ENCODE measurements at places on chromosomes 3 and 15.

GRCh38 chr15:74823324-74823723 lies 3.1 kb upstream of the CPLX3 start:
- peak; percentile 11 for DNase-seq

- no peak for DNase-seq
Observed at GRCh38 chr3:89586676-89587075, 479.3 kb downstream of the EPHA3 start.

GRCh38 chr3:71244826-71245488 lies 338.6 kb downstream of the FOXP1 start:
- peak; percentile 13 for DNase-seq

DNA sequence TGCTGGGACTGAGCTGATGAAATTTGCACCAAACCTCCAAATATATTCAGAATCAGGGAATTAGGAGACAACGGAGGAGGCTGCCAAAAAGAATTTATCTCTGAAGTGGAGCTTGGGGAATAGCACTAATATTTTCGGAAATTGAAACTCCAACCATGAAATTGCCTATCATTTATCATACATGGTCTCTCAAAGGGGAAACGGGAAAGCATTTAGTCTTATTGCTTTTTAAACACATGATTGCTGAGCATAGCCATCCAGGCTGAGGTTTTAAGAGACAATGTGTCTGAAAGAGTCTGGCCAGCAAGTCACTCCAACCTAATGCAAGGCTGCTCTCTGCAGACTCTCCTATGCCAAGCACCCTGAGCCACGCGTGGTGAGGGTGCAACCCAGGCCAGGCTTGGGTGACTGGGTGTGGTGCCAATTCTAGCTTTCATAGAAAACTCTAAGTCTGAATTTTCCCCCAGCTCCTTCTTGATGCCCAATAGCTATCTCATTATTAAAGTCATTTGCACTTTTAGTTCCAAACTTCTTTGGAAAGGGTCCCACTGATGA lies 200.2 kb downstream of the RPLP1 start:
- no peak for DNase-seq

DNA sequence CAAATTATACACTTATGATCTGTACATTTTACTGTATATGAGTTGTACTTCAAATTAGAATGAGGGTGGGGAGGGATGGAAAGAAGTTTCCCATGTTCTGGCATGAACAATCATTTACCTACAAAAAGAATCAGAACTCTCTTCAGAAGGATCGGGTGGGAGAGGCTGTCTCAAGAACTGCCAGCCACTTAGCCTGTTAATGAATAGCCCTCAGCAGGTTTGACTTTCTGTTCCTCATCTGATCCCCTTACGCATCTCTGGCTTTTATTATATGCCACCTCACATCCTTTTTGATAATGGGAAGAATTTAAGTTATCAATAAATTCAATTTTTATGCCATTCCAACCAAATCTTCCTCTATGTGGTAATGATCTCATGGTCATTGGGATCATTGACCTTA lies 168.3 kb upstream of the TGFBR2 start:
- no peak for DNase-seq

DNA sequence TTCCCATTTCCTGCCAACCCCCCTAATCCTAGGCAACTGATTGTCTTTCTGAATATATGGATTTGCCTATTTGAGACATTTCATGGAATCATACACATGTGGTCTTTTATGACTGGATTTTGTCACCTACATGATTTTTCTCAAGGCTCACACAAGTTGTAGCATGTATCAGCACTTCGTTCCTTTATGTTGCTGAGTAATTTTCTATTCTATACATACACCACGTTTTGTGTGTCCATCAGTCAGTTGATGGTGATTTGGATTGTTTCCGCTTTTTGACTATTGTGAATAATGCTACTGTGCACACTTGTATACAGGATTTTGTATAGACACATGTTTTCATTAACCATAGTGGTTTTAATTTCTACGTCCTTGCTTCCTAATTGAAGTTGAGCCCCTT lies 203.1 kb downstream of the ITPR1 start:
- peak; percentile 70 for DNase-seq

DNA sequence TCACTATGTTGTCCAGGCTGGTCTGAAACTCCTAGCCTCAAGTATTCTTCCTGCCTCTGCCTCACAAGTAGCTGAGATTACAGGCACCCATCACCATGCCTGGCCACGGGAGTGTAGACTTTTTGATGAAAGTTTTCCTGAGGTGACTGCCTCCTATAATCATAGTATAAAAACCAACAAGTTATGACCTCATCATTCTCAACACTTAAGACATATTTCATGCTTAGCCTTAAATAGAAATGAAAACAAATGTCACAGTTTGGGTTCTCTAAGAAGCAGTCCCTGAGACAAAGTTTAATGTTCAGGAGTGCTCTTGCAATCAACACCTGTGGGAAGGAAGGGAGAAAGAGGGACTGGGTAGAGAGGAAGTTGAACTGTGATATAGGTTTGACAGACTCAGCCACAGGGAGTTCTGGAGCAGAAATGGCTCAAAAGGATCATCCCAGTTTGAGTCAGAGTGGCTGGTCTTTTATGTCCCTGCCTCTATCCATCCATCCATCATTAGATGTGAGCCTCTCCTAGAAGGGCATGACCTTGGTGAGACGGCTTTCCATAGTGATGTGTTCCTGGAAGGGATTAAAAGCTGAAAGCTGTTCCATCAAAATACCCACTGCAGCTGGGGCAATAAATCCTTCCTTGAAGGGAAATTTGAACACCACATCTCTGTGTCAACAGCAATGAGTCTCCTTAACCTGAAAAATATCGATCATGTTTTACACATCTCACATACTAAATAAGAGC lies 16.2 kb upstream of the ABHD5 start:
- no peak for DNase-seq

GRCh38 chr3:53158765-53159155 lies 2.2 kb upstream of the PRKCD start:
- DNase-seq, result no peak

- DNase-seq, result no peak
Observed at GRCh38 chr3:128145279-128145678, 8.0 kb upstream of the EEFSEC start.

DNA sequence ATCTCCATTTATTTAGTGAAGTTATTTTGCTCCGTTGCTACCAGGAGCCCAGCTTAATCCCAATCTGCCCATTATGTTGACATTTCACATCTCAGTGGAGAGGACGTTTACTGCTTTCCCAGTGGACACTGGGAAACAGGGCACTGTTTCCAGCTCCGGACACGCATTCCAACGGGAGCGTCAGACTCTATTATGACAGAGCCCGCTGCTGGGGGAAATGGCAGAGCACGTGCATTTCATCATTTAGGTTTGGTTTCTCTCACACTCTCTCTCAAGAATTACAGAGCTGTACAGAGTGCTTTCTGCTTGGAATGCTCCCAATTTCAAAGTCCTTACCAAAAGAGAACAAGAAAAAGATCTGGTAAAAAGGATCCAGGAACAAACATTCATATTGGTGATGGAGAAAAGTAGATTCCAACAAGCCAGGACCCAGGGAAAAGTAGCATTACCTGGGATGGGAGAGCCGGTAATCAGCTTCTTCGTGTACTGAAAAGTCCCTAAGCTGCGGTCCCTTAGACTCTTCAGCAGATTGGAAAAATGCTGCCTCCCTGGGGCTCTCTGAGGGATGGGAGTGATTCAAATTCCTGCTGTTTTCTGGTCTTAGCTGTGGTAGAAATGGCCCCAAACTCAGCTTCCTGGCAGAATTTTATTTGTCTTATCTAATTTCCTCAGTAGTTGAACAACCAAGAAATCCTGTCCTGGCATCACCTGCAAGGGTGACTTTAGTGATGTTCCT lies 136.0 kb upstream of the THBS1 start:
- no peak for DNase-seq

DNA sequence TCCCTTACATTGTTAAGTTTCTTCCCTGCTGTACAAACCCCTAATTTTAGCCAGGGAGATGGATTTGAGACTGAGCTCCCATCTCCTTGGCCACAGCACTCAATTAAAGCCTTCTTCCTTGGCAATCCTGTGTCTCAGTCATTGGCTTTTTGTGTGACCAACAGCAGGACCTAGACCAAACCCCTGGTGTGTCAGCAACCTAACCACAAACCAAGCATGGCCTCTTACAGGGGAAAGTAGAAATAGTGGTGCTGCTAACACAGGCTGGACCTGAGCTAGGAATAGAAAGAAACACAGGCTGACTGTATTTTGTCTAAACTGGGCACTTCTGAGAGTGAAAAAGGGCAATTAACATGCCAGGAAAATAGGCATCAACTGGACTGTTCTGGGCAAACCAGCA lies 37.9 kb downstream of the PPCDC start:
- no peak for DNase-seq

- no peak for DNase-seq
Observed at GRCh38 chr3:151383956-151384355, 597 bp downstream of the P2RY12 start.

DNA sequence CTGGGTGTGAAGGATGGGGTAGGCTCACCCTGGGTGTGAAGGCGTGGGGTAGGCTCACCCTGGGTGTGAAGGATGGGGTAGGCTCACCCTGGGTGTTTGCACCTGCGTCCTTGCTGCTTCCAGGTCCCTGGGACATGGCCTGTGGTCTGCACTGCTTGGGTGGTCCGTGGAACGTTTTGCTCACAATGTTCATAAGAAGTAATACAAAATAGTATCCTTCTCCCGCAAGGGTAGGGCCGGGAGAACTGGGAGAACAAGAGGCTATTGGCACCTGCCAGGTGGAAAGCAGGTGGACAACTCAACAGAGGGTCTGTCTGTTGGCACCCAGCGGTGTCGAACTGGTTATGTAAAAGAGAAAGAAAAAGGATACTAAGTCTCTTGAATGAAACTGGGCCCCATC lies 17.0 kb upstream of the PCSK6 start:
- DNase-seq, result no peak

DNA sequence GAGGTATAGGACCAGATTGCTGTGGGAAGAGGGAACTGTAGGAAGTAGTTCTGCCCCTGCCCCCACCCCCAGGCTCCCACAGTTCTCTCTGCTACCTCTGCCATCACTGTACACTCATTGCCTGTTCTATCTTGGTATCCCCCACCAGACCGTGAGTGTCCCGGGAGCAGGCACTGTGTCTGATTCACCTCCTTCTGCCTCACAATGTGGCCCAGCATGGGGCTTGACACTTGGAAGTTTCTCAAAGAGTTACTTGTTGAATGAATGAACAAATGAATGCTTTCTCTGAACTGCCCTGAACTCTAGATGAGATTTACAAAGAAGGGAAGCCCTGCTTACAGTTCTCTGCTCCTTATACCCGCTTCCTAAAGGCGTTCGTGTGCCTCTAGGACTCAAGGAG lies 27.1 kb upstream of the PIK3CB start:
- no peak for DNase-seq

GRCh38 chr3:155185631-155186071 lies 105.5 kb downstream of the MME start:
- peak; percentile 27 for DNase-seq

All from PC-3 (cell line).